NCI-H1436 treated with DMSO at 0.1 percent for 48 hours (cell line): ENCODE measurements at places on chromosomes 1 and 21.

- DNase-seq = no peak
Observed at GRCh38 chr1:96049759-96050409, 671.7 kb upstream of the PTBP2 start.

GRCh38 chr1:33930346-33931110 lies 66.6 kb downstream of the HMGB4 start:
- DNase-seq = no peak

- no peak for DNase-seq
Observed at GRCh38 chr1:245537992-245538391, 383.2 kb downstream of the KIF26B start.

GRCh38 chr21:37622755-37623154 lies 256.2 kb downstream of the DYRK1A start:
- no peak for DNase-seq

- DNase-seq = no peak
Observed at GRCh38 chr1:111142356-111142975, 2.4 kb downstream of the CEPT1 start.

- no peak for DNase-seq
Observed at GRCh38 chr1:67647036-67647798, 37.8 kb upstream of the GADD45A start.

GRCh38 chr1:69982992-69983391 lies 222.4 kb downstream of the LRRC40 start:
- DNase-seq = no peak

DNA sequence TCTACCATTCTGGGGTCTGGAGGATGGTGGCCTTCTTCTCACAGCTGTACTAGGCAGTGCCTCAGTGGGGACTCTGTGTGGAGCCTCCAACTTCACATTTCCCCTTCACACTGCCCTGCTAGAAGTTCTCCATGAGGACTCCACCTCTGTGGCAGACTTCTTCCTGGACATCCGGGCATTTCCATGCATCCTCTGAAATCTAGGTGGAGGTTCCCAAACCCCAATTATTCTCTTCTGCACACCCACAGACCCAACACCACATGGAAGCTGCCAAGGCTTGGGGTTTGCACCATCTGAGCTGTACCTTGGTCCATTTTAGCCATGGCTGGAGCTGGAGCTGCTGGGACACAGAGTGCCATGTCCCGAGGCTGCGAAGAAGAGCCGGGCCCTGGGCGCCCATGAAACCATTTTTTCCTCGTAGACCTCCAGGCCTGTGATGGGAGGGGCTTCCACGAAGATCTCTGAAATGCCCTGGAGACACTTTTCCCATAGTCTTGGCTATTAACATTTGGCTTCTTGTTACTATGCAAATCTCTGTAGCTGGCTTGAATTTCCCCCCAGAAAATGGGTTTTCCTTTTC lies 170.5 kb downstream of the FOXD2 start:
- no peak for DNase-seq

- DNase-seq = no peak
Observed at GRCh38 chr1:231721436-231721835, 94.8 kb downstream of the DISC1 start.

DNA sequence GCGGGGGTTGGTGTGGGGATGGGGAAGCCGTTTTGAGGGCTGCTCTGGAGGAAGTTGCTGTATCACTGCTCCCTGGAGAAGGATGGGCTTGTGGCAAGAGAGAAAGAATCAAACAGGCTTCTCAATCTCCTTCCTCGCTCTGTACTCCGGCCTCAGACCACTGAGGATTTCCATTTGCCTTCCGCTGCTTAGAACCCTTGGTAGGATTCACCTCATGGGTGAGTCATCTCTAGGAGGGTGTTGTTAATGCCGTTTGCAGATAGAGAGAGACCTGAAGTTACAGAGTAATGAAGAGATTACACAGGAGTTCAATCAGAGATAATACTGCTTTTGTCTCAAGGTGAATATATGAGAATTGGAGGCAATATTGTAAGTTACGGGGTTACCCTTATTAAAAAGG lies 15.3 kb downstream of the SLC35F3 start:
- no peak for DNase-seq

DNA sequence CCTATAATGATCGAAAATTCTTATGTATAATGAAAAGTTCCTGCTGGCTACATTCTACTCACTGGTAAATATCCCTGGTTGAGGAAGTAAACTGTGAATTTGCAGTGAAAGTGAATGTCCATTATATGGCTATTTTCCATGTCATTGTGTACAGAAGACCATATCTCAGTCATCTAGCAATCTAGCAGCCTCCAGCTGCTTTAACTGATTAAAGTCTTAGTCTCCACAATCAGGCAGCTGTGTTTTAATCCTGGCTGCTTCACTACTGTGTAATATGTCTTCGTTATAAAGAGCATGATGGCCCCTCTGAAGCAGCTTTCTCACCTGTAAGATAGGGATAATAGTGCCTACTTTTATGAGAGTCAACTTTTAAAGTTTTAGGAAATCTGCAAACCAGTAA lies 11.4 kb downstream of the CLCA2 start:
- DNase-seq = no peak
